ENCODE measurements at places on chromosomes 3 and 15.

GRCh38 chr3:98705694-98706093 is 57.4 kb upstream of the ST3GAL6 start:
- DNase-seq: no peak

GRCh38 chr3:143628971-143629370 is 219.3 kb downstream of the SLC9A9 start:
- no peak for DNase-seq

DNA sequence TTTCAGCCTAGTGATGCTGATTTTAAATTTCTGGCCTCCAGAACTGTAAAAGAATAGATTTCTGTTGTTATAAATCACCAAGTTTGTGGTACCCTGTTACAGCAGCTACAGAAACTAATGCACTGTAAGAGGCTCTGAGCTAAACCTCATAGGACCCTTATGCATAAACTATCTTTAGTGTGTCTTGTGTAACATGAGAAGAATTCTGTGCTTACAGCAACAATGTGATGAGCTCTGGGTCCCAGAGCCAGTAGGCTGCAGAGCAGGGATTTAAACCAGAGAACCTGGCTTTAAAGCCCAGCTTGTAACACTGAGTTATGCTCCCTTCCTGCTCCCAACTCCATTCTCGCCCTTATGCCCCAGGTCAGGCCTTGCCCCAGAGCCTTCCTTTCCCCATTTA is 113.1 kb downstream of the THSD4 start:
- DNase-seq: no peak

DNA sequence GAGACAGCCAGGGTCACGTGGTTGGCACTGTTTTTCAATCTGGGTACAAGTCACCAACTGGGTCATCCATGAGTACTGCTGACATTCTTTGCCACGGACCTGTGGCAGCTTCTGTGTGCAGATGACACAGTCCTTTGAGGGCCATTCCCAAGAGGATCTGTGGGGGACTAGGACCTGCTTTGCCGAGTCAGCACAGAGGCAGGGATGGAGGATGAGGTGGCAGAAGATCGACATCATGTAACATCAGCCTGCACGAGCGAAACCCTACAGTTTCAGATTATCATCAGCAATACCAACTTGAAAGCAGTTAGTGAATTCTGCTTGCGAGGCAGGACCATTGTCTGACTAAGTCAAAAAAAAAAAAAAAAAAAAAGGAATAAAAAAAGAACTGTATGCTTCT is 227.7 kb downstream of the FOXP1 start:
- no peak for DNase-seq

DNA sequence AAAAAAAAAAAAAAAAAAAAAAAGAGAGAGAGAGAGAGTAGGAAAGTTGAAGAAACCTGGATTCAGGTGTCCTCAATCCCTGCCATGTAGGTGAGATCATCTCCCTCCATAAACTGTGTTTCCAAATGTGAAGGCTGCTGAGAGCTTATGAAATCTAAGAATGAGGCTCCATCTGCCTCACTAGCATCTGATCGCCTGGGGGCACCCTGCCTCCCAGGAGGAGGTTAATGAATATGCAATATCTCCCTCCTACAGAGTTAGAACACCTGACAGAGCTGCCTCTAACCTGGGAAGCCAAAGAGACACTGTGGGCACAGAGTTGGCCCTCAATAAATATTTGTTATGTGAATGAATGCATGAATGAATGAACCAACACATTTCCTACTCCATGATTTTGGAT is 23.8 kb upstream of the ZNF148 start:
- no peak for DNase-seq

GRCh38 chr3:16704941-16705340 is 99.7 kb upstream of the DAZL start:
- no peak for DNase-seq

DNA sequence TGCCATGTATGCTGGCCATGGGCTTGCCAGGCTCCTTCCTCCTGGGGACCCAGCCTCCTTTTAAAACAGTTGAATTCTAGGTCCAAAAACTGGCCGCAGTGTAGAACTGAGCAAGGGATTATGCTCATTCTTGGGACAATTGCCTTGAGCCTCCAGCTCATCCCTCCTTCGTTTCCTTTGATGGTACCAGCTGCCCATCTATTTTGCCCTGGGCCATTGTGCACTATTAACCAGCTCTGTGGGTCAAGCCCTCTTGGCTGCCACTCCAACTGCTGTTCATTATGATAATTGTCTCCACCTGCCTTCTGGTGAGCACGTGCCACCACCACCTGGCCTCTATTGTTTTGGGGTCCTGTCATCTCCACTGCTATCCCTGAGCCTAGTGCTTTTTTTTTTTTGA is 75.8 kb upstream of the SYN2 start:
- DNase-seq: peak; percentile 25

- no peak for DNase-seq
Observed at GRCh38 chr3:104132566-104133403, 1233.9 kb upstream of the ALCAM start.

DNA sequence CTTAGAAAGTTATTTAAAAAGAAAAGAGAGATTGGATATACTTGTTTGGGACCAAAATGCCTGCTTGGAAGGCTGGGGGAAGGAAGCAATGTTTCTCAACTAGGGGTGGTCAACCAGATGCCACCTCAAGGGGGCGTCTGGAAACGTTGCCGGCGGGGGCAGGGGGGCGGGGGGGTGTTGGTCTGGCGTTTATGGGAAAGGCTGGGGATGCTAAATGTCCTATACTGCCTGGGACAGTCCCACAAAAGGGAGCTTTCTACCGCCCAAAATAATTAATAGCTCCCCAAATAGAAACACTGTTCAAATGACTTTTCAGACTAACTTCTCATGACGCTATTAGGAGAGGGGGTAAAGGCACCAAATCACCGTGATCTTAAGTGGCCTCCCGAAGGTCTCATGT is 2.2 kb downstream of the POLG start:
- no peak for DNase-seq

DNA sequence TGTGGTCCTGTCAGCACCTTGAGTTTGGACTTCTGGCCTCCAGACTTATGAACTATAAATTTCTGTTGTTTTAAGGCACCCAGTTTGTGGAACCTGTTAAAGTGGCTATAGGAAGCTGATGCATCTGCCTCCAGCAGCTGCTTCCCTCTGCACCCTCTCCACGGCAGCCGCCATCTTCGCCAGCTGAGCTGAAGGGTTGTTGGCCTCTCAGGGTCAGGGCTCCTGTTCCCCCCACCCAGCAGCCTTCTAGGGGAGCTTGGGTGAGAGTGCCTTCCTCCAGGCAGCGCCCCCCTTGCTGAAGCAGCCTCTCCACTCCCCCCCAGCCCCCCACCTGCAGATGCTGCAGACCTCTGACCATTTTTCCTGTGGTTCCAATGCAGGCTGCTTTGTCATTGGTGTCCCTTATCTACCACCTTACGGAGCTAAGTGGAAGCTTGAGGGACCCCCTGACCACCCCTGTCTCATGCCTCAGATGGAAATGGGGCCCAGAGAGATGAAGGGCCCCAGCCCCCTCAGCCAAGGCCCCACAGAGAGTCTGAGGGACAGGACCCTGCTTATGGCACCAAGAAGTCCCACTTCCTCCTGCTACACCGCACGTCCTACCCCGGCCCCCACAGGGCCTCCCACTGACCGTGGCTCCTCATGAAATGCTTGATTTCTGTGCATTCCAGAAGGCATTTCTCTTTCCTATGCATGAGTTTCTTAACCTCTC is 61.4 kb upstream of the TLE3 start:
- no peak for DNase-seq

DNA sequence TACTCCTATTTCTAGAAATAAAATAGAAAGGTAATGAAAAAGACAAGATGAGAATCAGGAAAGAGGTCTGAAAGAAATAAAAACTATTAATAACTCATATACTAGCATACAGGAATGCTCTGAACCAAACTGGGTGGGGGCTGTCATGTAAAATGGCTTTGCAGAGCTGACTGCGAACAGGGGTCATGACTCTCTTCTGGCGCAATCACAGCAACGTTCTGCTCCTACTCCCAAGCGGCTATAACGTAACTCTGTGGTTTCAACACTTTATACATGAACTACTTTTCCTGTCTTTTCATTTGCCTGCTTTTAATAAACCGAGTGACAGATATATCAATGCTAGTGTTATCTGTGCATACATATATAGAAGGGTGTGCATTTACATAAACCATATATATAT is 116.7 kb downstream of the DLG1 start:
- peak; percentile 67 for DNase-seq

GRCh38 chr3:4052706-4053105 is 250.5 kb upstream of the SETMAR start:
- DNase-seq: no peak

DNA sequence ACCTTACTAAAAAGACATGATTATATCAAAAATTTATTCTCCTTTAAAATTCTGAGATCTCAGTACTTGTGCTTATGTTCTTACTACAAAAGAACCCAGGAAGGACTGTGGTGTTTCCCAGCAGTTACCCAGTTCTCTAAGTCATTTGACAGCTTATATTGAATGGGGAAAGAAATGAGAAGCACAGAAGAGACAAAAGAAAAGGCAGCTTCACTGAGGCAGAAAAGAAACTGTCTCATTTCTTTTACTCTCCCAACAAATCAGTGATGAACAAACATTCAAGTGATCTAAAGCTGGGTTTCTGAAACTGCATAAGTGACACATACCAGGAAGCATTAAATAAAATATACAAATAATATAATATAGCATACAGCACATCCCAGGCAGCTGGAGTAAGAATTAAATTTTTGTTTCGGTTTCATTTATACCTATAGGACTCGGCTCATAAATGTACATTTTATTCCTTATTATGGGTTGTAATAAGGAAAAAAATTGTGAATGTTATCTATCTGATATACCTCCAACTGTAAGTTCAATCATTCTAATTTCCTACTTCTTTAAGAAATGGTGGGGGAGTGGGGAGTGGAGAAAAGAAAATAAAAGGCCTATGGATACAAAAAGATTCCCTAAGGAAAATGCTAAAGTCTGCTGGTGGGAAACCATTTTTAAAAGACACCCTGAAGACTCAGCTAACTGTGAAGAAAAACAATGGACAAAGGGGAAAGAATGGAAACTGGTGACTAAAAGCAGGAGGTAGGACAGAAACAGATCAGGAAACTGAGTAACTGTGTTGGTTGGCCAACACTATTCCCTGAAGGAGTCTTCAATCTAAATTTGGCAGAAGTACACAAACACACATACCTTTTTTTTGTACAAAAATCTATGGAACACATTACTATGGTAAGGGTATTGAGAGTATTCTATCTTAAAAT is 156.8 kb downstream of the TBC1D5 start:
- no peak for DNase-seq

DNA sequence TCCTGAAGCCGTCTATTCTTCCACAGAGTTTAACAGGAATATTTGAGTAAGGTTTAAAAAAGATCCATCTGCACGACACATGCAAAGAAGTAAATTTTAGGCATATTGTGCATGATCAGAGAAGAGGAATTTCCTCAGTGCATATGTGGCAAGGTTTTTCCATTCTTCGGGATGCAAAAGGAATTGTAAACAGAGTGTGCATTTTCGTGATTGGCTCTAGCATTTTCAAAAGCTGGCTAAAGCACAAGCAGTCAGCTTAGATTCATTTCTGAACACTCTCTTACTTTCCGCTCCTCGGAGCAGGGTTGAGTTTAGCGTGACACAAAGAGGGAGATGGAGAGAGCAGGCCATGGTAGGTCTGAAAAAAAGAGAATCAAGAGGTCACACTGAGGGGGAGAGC is 128.2 kb downstream of the ADAMTS9 start:
- no peak for DNase-seq

- peak; percentile 93 for DNase-seq
Observed at GRCh38 chr3:15633159-15633558, 31.6 kb downstream of the BTD start.

DNA sequence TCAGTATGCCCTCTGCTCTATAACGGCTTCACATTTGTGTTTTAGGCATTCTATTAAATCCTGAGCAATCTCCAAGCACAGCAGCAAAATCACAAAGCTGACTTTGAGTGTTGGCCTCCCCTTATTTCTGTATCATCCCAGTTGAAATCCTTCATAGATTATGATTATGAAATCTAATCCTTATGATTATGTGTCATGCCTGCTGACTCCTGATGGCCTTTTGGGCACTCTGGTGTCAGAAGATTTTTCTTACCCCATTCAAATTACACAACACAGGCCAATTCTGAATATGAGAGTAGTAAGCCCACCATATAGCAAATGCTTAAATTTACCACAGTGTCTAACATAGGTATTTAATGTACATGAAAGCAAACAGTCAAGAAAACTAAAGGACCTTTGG is 34.3 kb downstream of the CDV3 start:
- DNase-seq: no peak

DNA sequence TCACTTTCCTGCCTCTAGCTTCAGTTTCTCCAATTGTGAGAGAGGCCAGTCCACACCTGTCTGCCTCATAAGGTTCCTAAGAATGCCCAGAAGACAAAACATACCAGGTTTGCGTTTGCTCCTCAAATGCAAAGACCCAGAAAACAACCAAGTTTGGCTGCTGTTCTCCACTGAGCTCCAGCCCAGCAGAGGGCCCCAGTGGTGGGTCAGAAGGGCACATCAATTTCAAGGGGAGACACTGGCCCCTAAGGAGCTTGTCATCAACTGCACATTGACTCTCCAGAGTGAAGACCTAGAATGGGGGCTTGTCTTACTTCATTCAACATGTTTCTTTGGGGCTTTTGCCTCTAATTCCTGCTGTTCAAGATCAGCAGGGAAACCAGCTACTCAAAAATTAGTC is 127.9 kb upstream of the SLC6A11 start:
- no peak for DNase-seq

- no peak for DNase-seq
Observed at GRCh38 chr15:68158046-68158628, 47.0 kb downstream of the CALML4 start.

DNA sequence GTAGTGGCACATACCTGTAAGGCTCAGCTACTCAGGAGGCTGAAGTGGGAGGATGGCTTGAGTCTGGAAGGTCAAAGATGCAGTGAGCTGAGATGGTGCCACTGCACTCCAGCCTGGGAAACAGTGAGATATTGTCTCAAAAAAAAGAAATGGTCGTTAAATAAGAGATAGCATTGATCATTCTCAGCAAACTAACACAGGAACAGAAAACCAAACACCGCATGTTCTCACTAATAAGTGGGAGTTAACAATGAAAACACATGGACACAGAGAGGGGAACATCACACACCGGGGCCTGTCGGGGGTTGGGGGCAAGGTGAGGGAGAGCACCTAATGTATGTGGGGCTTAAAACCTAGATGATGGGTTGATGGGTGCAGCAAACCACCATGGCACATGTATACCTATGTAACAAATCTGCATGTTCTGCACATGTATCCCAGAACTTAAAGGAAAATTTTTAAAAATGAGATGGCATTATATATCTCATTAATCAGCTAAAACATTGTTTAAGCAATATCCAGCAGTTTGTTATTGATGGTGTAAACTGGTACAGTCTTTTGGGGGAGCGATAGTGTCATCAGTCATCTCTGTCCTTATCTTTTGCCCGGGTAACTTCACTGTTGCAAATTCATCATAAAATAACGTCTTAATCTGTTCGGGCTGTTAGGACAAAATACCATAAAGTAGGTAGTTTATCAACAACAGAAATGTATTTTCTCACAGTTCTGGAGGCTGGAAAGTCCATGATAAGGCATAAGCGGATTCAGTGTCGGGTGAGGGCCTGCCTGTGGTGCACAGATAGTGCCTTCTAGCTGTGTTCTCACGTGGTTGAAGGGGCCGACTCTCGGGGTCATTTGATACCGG is 1.7 kb upstream of the MAN2A2 start:
- DNase-seq: peak; percentile 44
